Activated CD4-positive, alpha-beta T cell treated with anti-CD3 and anti-CD28 coated beads for 4 hours (primary cell): ENCODE measurements at places on chromosomes 12 and 14.

DNA sequence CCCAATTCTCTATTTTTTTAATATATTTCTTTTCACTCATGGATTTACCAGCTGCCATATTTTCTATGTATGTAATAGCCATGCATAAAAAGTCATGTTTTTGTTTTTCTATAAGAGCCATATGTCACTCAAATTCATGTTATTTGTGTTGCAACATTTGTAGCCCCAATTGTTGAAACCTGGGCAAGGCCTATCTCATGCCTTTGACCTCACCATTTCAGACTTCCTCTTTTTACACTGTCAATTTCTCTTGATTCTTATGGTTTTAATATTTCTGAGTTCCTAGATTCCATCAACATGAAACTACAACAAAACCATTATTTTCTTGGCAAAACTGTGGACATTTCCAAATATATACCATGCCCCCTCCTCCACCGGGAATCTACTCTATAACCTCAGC is 647.5 kb downstream of the C12orf50 start:
- DNase-seq, result no peak

- no peak for DNase-seq
Measured at GRCh38 chr14:81613341-81614045, 79.8 kb upstream of the SEL1L start.

GRCh38 chr14:56490379-56490778 is 89.2 kb upstream of the TMEM260 start:
- DNase-seq, result no peak

- no peak for DNase-seq
Measured at GRCh38 chr12:83850531-83850930, 1062.1 kb downstream of the SLC6A15 start.

DNA sequence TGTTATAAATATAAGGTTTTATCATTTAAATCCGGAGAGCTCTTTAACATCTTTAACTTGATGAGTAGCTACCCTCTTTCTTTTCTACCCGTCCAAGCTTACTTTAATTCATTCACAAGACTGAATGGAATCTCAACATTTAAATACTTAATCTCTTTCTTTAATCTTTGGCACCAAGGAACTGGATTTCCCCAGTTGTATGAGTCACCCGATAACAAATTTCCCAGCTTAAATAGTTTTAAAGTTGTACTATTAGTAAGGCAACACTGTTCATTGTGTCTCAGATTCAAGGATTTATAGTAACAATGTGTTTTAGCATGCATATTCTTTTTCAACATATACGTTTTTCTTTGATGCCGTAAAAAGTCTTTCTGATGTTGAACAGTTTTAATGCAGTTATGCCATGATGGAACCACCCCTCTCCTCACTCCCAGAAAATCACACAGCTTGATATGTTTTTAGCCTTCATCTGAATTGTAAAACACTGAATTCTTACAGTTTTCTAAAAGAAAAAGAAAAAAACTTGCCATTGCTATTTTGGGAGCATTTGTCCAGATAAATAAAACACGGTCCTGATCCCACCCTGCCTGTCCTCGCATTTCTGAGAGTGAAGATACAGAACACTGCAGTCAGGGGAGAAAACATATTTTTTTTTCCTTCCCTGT is 16.0 kb upstream of the LRP6 start:
- DNase-seq, result no peak

DNA sequence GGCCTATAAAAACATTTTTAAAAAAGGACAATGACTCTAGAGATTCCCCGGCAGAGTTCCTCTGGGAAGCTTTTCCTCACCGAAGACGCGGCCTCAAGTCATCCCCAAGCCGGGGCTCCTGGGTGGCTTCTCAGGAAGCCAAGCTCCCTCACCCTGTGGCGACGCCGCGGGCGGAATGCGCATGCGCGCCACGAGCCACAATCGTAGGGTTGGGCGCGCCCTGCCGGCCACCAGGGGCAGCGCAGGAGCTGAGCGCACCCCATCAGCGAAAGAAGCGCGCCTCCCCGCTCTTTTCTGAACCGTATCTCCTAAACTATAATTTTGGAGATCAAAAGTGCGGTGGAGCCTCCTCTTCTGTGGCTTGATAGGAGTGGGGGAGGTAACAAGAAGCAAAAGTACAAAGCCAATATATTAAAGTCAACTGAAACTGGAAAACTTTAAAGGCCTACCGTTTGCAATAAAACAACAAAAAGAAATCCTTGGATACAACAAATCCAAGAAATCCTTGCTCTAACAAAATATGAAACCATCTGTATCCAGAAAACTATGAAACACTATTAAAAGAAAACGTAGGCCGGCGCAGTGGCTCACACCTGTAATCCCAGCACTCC is 17.4 kb upstream of the CHFR start:
- peak; percentile 91 for DNase-seq

- no peak for DNase-seq
Measured at GRCh38 chr12:85057370-85057963, 21.3 kb downstream of the LRRIQ1 start.

- DNase-seq, result no peak
Measured at GRCh38 chr14:36346052-36346451, 25.6 kb upstream of the MBIP start.

- no peak for DNase-seq
Measured at GRCh38 chr12:110694330-110694901, 5.5 kb upstream of the HVCN1 start.

GRCh38 chr14:61076556-61076955 is 95.5 kb downstream of the SLC38A6 start:
- DNase-seq, result no peak

GRCh38 chr12:48040354-48040753 is 36.1 kb upstream of the COL2A1 start:
- DNase-seq, result no peak

DNA sequence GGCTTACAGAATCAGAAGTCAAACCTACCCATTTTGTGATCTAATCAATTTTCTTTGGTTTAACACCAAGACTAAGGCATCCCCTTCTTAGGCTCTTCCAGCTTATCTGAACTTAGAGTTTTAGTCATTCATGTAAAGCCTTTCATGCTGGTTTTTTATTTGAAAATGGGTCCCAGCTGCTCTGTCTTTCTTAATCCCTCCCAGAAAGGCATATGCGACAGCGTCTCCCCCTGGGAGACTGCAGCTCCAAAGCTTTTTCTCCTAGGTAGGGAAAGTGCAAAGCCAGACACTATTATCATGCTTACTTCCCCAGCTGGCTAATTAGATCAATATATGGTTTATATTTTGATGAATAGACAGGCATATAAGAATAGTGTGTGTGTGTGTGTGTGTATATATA is 96.6 kb upstream of the E2F7 start:
- DNase-seq, result no peak

- no peak for DNase-seq
Measured at GRCh38 chr14:64990296-64990695, 3.6 kb downstream of the FNTB start.

DNA sequence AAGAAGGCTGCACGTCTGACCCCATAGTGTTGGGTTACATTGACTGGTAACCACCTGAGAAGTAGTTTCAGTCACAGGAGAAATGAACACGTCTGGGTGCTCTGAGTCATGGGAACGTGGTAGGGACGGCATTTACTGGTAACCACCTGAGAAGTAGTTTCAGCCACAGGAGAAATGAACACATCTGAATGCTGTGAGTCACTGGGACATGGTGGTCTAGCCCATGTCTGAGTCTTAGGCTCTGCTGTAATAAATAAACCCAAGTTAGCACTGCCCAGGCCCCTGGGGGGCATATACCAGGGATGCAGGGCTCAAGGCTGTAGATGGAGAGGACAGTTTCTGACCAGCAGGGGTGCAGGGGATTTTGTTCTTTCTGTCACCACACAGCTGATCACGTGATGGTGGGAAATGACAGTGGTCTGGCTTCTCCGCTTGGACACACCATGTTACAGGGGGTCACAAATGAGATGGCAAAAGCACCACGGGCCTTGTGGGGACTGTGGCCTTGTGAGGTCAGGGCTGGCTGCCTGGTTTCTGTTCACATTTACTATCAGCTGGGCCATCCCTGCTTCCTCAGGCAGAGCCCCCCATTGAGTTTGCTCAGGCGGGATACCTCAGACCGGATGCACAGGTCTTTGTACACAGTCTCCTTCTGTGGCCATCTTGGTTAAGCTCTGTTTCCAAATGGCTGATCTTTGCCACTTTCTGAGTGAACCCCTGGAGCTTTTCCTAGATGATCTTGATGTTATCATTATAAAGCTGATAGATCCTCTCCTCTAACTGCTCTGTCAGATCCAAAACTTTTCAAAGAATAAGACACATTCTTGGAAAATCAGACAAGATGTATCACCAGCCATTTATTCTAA is 9.8 kb upstream of the C12orf42 start:
- no peak for DNase-seq

DNA sequence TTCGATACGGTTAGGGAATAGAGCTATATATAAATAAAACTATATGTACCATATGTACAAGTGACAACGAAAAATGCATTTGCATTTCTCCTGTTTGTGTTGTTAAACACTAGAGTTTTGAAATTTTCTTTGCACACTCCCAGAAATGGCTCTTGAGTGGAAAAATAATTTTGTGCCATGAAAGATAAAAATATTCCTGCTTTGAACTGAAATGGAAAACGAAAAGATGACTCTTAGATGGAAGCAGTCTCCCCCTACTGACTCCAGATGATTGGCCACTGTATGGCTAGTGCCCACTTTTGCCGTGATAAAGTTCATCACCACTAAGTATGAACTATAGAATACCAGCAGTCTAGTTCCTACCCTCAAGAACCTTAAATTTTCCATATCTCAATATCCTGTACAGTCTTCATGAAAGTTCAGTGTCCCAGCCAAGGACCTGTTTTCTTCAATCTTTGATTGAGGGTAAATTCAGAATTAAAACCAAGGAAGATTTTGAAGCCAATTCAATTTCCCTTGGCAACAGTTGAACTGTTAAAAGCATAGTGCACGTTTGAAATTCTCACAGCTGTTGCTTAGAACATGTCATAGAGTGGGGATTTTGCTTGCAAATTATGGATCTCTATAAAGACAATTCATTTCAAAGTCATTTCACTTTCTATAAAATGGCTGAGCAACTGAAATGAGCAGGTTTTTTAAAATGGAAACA is 1.6 kb upstream of the PPP2R5E start:
- DNase-seq, result no peak

DNA sequence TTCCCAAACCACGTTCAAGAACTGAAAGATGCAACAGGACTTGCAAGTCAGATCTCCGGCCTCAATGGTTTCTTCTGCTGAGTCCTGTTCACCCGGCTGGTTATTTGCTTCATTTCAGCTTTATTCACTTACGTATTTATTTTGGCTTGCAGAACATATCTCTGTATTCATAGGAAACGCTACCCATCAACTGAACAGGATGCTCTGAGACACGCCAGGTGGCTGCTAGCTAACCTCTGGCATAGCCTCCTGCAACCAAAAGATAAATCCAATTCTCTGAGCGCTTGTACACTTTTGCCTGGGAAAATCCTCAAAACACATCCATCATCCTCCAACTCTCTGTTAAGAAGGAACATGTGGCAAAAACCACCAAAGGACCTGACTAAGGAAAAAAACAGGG is 17.3 kb downstream of the MAP3K9 start:
- no peak for DNase-seq

- no peak for DNase-seq
Measured at GRCh38 chr12:132502149-132502881, 12.4 kb downstream of the FBRSL1 start.

DNA sequence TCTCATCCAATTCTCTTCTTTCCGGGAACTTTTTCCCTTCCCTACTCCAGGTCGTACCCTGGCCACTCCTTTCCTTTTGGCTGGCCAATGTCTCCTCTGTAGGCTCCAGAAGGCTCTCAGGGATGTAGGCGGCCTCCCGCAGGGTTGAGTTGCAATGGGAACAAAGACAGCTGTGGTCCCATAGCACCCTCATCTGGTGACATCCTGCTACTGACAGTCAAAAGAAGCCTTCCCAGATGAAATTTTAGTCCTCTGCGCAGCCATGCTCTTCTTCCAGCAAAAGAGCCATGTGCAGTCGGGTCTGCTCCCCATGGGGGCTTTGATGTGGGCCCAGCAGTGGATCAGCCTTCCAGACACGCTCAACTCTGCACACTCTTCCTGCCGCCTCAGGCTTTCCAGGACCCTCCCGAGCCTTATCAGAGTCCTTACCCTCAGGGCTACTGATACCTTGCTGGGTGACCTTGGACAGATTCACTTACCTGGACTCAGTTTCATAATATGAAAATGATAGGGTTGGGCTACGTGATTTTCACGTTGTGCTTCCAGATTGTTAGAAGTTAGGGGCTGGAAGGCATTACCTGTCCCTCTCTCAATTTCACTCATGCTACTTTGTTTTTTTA is 5.5 kb upstream of the CELA1 start:
- DNase-seq, result peak; percentile 39

GRCh38 chr12:53380104-53380793 is at the start of gene SP1:
SP1 (plus strand) TSS chr12:53380176; CDS start chr12:53380292, 116 bp downstream.
- peak; percentile 100 for DNase-seq

GRCh38 chr12:83538361-83538965 is 851.8 kb downstream of the TMTC2 start:
- no peak for DNase-seq

DNA sequence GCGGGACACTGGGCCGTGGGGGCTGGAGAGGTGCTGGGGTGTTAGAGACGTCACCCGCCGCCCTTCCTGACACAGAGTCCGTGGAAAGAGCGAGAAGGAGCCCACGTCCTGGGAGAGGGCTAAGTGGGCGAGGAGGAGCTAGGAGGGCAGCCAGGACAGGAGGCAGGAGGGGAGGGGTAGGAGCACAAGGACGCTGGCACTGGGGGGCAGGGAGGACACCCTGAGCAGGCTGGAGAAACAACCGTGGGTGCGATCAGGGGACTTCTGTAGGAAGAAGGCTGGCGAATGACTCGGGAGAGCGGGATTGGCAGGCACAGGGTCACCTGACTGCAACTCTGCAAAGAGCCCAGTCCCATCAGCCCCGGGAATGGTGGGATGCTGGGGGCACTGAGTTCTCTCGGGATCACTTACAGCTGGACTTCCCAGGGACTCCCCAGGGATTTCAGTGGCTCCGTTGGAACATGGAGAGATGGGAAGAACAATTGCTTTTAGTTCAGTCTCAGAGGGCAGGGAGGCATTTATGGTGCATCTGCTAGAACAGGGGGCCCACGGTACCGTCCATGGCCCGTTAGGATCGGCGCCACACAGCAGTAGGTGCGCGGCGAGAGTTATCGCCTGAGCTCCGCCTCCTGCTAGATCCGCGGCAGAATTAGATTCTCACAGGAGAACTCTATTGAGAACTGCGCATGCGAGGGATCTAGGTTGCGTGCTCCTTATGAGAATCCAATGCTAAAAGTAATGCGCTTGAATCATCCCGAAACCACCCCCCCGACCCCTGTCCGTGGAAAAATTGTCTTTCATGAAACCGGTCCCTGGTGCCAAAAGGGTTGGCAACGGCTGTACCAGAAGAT is 24.3 kb downstream of the UBR7 start:
- no peak for DNase-seq

- DNase-seq, result no peak
Measured at GRCh38 chr12:30746190-30746589, 8.6 kb downstream of the CAPRIN2 start.

GRCh38 chr12:52061470-52062166 is 8.2 kb upstream of the ATG101 start:
- DNase-seq, result no peak

- no peak for DNase-seq
Measured at GRCh38 chr14:47277703-47278102, 397.7 kb downstream of the MDGA2 start.
